Aortic smooth muscle cell (primary cell): ENCODE measurements at places on chromosomes 16 and 17. TPM values are rescaled to one million over a fixed set of nuclear protein-coding genes. Genes with fewer than 3 reads are reported as not detected.

The AHSP gene
- not detected in 2 replicates for total RNA-seq

The TMEM238L gene
- total RNA-seq, result not detected in 2 replicates

The KRT20 gene
- total RNA-seq, result not detected in 2 replicates

The ALOX12 gene
- not detected in 2 replicates for total RNA-seq

The DUS2 gene
- 13.2 and 18.0 TPM in 2 replicates for total RNA-seq

The SLC5A11 gene
- total RNA-seq, result not detected in 2 replicates

The NQO1 gene
- 399 and 514 TPM in 2 replicates for total RNA-seq

The PDE6G gene
- total RNA-seq, result not detected in 2 replicates

The SLFN11 gene
- 73.2 and 91.4 TPM in 2 replicates for total RNA-seq

The HBA2 gene
- not detected in 2 replicates for total RNA-seq

The SLC52A1 gene
- not detected in 2 replicates for total RNA-seq

The CA5A gene
- total RNA-seq, result not detected in 2 replicates

The SLC9A5 gene
- total RNA-seq, result 0.31 and 0.66 TPM in 2 replicates

The HOXB8 gene
- not detected in 2 replicates for total RNA-seq

The ASB16 gene
- 0.13 and 0.44 TPM in 2 replicates for total RNA-seq

The UNC45B gene
- total RNA-seq, result not detected in 2 replicates

The KIF2B gene
- not detected in 2 replicates for total RNA-seq

The MMP25 gene
- total RNA-seq, result not detected in 2 replicates

The MEIOB gene
- total RNA-seq, result not detected in 2 replicates

The GLIS2 gene
- total RNA-seq, result 2.6 and 4.1 TPM in 2 replicates

The ACD gene
- total RNA-seq, result 9.6 and 13.7 TPM in 2 replicates

The SYNGR3 gene
- 0.66 and 0.99 TPM in 2 replicates for total RNA-seq

The RMI2 gene
- total RNA-seq, result 5.2 TPM in 2 replicates

The FOXN1 gene
- total RNA-seq, result not detected in 2 replicates

The MT4 gene
- not detected in 2 replicates for total RNA-seq

The ACE gene
- 0.93 and 4.4 TPM in 2 replicates for total RNA-seq

The MEFV gene
- total RNA-seq, result under 0.01 and 0.13 TPM in 2 replicates

The ATP1B2 gene
- under 0.01 TPM in 2 replicates for total RNA-seq

The MFAP4 gene
- total RNA-seq, result 0.66 and 3.1 TPM in 2 replicates

The C16orf54 gene
- not detected in 2 replicates for total RNA-seq

The FOXF1 gene
- total RNA-seq, result under 0.01 TPM in 2 replicates

The OXLD1 gene
- 24.6 and 37.7 TPM in 2 replicates for total RNA-seq

The ZACN gene
- not detected in 2 replicates for total RNA-seq

The THAP11 gene
- 27.5 and 28.2 TPM in 2 replicates for total RNA-seq

The CLEC18A gene
- total RNA-seq, result 0.66 and 0.93 TPM in 2 replicates

The TBC1D3E gene
- total RNA-seq, result not detected in 2 replicates

The CLEC19A gene
- total RNA-seq, result not detected in 2 replicates

The PIMREG gene
- 17.6 and 32.2 TPM in 2 replicates for total RNA-seq

The RNF222 gene
- not detected in 2 replicates for total RNA-seq

The ARHGAP44 gene
- total RNA-seq, result 5.9 and 6.9 TPM in 2 replicates

The ZNF174 gene
- 5.8 and 6.9 TPM in 2 replicates for total RNA-seq

The HOXB5 gene
- total RNA-seq, result not detected in 2 replicates

The MYO19 gene
- total RNA-seq, result 43.5 and 49.3 TPM in 2 replicates
